ENCODE measurements at places on chromosomes 1 and 21.

GRCh38 chr1:228648647-228649383 lies 86.5 kb upstream of the RHOU start:
- no peak for DNase-seq

DNA sequence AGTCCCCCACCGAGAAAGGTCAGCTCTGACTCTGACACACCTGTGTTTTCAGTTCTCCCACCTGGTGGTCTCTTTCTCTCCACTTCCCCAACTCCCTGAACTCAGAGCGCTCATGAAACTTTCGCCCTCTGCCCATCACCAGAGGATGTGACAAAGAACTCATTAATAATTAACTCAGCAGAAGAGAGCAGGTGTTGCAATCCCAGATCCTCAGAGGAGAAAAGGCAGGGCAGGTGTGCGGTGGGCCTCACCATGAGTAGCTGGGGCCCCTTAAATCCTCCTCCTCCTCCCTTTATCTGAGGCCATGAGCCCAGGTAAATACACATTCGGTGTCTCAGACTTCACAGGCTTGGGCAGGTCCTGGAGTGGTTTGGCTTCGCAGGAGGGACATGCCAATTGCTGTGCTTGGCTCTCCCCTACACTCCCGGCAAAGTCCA lies 1.7 kb upstream of the LAMB3 start:
- no peak for DNase-seq

- no peak for DNase-seq
Measured at GRCh38 chr1:31505911-31506497, 70.3 kb upstream of the TINAGL1 start.

DNA sequence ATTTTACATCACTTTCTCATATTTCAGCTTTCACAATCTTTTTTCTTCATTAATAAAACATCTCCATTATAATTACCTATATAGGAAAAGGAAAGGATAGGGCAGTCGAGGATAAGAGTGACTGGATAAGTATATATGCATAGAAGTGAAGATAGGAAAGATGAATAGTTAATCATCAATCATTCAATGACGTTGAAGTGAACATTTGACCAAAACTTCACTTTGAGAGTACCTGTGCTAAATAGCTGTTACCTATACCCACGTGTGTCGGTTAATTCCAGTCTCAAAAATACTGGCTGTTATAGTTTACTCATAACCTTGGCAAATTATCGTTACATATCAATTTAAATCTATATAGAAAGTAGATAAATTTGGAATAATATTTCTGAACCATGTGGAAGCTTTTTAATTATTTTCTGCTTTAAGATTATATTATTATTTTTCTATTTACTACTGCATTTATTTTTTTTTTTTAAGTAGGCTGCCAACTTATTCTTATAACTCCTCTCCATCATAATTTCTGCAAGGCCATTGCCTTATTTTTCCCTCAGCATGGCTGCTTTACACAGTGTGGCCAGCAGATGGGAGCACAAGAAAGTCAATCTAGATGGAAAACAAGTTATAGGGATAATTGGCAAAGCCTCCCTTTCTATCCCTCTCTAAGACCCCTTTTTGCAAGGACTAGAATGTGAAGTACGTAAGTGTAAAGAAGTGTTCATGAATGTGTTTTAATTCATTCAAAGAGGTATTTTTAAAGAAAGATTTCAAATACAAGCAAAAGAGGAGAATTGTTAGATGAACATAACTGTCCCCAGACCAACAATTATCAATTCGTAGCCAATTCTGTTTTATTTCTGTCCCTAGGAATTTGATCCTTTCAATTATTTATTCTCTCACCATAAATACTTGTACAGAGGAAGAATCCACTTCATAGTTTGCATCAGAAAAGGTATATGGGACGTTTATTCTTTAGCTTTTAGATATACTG lies 290.4 kb downstream of the KCNT2 start:
- no peak for DNase-seq

GRCh38 chr21:27372381-27372780 lies 405.5 kb upstream of the ADAMTS5 start:
- DNase-seq, result no peak

GRCh38 chr1:229664133-229664689 lies 38.2 kb downstream of the URB2 start:
- DNase-seq, result peak; percentile 71
